ENCODE measurements at places on chromosomes 2 and 18.

DNA sequence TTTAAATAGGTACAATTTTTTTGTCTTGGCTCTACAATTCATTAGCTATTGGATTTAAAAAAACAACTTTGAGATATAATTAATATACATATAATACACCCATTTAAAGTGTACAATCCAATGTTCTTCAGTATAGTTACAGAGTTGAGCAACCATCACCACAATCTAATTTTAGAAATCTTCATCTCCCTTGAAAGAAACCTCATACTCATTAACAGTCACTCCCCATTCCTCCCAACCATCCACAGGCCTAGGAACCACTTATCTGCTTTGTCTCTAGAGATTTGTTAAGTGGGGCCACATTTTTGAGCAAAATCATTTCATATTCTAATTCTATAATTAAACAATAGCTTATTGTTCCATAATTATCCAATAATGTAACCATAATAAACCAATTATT lies 32.6 kb downstream of the MRPL33 start:
- peak; percentile 13 for DNase-seq

GRCh38 chr2:67510745-67511144 lies 113.6 kb downstream of the ETAA1 start:
- DNase-seq: no peak

GRCh38 chr18:3468833-3469232 lies 18.9 kb downstream of the TGIF1 start:
- no peak for DNase-seq

- DNase-seq: no peak
Measured at GRCh38 chr2:177180269-177181000, 32.2 kb upstream of the HNRNPA3 start.

GRCh38 chr2:26649322-26649721 lies 8.2 kb upstream of the CIB4 start:
- no peak for DNase-seq

DNA sequence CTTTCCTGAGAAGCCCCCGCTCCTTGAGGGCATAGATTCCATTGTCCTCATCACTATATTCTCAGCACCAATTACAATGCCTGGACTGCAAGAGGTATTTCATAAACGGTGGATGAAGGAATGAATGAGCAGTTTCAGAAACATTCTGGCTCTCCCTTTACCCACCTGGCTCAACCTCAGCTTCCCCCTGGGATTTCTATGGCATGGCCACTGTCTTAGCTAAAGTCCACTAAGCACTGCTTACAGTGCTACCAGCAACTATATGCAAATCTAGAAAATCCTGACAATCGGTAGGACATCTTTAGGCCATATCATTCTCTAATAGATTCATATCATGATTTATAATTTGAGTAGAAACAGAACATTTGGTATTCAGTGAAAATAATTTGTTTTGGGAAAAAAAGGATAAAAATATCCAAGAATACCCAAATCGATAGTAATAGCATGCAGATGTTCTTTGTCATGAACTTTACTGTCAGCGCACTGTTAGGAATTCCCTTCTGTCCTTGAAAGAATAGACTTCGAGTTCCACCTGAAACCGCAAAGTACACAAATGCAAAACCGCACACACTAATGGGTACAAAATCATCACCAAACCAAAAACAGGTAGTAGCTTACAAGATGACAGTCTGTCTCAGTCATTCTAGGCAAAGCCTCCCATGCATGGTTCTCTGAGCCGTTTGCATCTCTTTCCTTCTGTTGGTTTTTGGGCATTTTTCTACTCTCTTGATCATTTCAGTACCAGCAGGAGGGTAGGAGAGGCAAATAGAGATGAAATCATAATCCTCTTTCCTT lies 303.6 kb upstream of the ID2 start:
- no peak for DNase-seq

- no peak for DNase-seq
Measured at GRCh38 chr2:215556979-215557378, 121.1 kb upstream of the FN1 start.

GRCh38 chr2:171260471-171261424 lies 100.1 kb upstream of the TLK1 start:
- no peak for DNase-seq

GRCh38 chr2:208980321-208980720 lies 443.5 kb upstream of the MAP2 start:
- DNase-seq: no peak

DNA sequence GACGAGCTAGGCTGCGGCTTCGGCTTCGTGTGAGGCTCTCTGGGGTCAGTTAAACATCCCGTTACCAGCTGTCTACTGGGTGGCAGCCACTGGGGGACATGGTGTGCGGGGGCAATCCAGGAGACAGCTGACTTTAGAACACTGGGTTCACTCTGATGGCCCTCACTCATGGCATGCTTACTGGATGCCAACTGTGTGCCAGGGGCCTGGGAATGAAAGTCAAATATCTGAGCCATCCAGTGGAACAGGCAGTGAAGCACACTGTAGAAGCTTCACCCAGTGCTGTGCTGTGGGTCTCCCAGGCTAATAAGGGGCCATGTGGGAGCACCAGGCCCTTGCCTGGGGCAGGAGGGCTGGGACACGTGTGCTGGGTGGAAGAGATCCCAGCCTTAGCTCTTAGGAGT lies 48.3 kb downstream of the GLI2 start:
- no peak for DNase-seq

GRCh38 chr2:37376421-37377186 lies 32.2 kb downstream of the QPCT start:
- no peak for DNase-seq

DNA sequence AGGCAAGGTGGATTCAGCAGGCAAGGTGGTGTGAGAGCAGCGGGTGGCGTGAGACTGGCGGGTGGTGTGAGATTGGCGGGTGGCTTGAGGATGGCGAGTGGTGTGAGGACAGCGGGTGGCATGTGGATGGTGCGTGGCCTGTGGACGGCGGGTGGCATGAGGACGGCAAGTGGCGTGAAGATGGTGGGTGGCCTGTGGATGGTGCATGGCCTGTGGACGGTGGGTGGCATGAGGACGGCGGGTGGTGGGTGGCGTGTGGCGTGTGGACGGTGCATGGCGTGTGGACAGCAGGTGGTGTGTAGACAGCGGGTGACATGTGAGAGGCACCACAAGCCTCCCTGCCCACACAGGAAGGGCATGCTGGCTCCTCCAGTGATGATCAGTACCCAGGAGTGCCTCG lies 186.9 kb upstream of the SALL3 start:
- no peak for DNase-seq

DNA sequence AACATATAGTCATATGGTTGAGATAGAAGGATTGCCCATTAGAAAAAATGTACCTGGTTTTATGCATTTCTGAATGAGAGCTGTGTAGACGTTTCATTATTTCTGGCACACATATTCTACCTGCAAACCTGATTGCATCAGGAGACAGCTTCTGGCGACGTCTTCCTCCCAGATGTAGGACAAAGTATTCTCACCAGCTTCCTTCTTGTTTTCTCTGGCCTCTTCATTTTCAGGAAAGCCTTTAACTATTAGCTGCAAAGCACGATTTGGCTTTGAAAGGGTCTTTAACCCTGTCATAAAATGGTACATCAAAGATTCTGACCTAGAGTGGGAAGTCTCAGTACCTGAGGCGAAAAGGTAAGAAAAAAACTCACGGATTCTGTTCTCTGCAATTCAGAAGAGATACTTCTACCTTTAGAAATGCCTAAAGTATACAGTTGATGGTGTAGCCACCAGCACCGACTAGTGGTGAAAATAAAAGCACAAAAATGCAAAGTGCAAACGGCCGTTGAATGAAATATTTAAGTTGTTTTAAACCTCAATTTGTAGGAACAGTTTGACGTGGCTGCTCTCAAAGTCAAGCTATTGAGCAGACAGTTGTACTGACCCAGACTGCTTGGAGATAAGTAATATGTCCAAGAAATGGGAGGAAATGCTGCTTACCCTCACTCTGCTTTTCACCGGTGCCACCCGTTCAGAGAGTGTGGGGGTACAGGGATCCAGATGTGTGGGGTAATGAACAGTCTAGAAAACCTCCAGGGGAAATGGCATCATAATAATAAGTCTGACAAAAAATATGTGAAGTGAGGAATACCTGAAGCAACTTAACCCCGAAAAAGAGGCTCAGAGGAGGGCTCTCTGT lies 20.2 kb downstream of the IL18RAP start:
- DNase-seq: no peak

GRCh38 chr2:133788386-133788785 lies 220.1 kb upstream of the NCKAP5 start:
- DNase-seq: no peak

GRCh38 chr2:115359550-115359949 lies 917.1 kb downstream of the DPP10 start:
- no peak for DNase-seq

- no peak for DNase-seq
Measured at GRCh38 chr2:127485051-127485693, 41.1 kb downstream of the IWS1 start.

DNA sequence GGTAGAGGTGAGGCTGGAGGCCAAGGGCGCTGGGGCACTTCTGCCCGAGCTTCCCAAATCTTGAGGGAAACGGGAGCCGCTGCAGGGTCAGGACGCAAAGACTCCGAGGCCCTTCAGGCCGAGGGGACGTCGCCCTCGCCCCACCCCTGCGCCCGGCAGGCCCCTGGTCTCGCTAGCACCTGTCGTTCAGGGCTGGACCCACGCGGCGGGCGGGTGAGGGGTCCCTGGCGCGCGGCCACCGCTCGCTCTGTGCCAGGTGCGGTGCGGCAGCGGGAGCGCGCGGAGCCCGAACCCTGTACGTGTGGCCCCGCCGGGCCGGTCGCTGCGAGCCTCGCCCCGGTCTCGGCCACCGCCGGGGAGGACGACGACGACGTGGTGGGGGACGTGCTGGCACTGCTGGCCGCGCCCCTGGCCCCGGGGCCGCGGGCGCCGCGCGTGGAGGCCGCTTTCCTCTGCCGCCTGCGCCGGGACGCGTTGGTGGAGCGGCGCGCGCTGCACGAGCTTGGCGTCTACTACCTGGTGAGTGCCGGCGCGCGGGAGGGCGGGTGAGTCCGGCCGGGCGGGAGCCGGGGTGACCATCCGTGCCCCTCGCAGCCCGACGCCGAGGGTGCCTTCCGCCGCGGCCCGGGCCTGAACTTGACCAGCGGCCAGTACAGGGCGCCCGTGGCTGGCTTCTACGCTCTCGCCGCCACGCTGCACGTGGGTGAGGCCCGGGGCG lies 4.9 kb downstream of the ERFE start:
- DNase-seq: no peak

GRCh38 chr2:70471129-70471528 lies 82.5 kb downstream of the TGFA start:
- DNase-seq: no peak

DNA sequence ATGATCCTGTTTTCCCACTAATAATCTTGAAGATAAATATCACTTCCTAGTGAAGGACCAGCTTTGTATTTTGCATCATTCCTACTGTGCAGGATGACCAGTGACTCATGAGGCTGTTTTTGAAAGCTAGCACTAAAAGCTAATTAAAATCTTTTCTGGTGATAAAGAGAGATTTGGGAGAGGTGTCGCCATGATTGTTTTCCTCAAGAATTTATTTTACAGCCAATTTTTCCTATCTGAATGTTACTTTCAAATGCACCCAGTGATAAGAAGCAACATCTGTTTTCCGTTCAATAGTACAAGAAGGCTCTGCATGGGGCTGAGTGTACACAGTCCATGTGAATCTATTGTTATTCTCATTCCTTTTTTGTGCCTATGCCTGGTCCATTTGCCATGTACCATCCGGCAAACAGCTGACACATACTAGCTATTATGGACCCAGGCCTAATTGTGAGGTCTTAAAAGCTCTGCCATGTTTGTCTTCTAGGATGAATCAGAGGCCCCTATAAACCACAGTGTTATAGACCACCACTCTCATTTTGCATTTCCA lies 28.4 kb downstream of the MEIS1 start:
- no peak for DNase-seq

DNA sequence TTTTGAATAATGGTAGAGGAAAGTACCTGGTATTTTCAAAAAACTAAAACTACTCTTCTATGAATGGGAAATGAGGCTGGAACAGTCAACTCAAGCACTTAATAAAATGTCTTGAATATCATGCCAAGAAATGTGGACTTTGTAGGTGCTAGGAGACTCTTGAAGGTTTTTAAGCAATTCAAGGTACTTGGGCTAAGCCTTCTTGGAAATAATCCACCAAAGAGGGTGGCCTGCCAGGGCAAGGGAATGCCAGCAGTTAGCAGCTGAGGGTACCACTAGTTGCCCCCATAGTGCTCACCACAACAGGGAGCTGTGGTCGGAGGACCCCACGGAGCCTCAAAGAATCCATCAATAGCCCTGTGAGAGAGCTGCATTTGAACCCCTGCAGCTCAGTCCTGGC lies 14.6 kb upstream of the ACYP2 start:
- DNase-seq: no peak

GRCh38 chr2:240642061-240642805 lies 17.0 kb downstream of the GPR35 start:
- no peak for DNase-seq

DNA sequence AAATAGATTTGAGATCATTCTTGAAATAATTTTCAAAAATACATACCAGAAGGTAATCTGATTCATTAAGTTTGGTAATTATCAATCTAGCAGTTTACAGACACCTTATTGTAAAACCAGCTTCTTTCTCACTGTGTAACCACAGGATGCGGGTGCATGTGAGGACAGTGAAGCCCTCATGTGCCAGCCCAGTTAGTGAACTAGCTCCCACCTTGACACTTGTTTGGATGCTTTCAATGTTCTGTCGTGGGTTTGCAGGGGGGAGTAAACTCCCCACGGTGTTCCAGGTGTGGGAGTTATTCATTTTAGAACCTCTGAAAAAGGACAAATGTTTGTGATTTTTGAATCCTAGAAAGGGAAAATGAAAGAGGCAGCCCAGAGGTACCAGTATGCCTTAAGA lies 59.0 kb downstream of the WDSUB1 start:
- no peak for DNase-seq

GRCh38 chr2:69141061-69141460 lies 128.1 kb downstream of the ANTXR1 start:
- no peak for DNase-seq

- no peak for DNase-seq
Measured at GRCh38 chr2:9152975-9153642, 53.5 kb upstream of the ASAP2 start.

GRCh38 chr18:12946549-12947284 lies 1.1 kb upstream of the SEH1L start:
- peak; percentile 84 for DNase-seq

DNA sequence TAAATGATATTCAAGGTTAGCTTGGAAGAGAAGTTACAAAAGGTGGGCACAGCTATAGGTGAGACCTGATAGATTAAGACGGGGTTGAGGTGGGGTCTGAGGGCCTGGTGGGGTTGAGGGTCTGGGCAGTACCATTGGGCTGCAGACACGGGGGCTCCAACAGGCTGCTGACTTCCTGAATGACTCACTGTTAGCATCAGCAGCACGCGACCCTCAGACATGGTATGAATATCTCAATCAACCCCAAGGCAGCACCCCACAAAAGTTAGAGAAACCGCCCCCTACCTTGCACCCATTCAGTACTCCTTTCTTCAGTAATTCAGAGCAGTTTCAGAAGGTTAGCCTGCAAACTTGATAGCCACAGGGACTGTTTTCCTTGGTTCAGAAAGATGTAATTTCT lies 10.8 kb upstream of the NCK2 start:
- DNase-seq: no peak

GRCh38 chr2:24875272-24875671 lies 44.8 kb downstream of the ADCY3 start:
- DNase-seq: no peak

GRCh38 chr18:7877609-7878008 lies 310.5 kb downstream of the PTPRM start:
- DNase-seq: no peak

Data from BJ (cell line).